ENCODE measurements at places on chromosomes 4 and X.
A peak's percentile ranks its signal among the peaks of the same experiment; 100 is the strongest.

DNA sequence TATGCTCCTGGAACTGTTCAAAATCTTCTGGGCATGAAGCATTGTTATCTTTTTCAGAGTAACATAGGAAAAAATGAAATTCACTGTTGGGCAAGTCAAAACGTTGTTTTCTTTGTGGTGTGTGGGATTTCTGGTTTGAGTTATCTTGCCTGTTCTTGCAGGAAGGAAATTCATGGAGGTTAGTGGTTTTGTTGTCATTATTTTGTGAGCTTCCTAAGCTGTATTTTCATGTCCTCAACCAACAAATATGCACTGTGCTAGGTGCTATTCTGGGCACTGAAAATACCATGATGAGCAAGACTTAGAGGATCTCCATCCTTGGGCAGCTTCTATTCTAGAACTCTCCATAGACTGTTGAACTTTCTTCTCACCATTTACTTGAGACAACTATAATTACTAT is 16.9 kb downstream of the SPINK2 start:
- DNase-seq: no peak

- no peak for DNase-seq
These were observed 73.7 kb upstream of the DUSP21 start for GRCh38 chrX:44770121-44770520.

GRCh38 chr4:73676861-73677323 is 56.7 kb upstream of the RASSF6 start:
- DNase-seq: no peak

- DNase-seq: no peak
These were observed 141.1 kb upstream of the NDST3 start for GRCh38 chr4:117893207-117893606.

GRCh38 chr4:183821076-183821853 is 83.8 kb upstream of the STOX2 start:
- no peak for DNase-seq

DNA sequence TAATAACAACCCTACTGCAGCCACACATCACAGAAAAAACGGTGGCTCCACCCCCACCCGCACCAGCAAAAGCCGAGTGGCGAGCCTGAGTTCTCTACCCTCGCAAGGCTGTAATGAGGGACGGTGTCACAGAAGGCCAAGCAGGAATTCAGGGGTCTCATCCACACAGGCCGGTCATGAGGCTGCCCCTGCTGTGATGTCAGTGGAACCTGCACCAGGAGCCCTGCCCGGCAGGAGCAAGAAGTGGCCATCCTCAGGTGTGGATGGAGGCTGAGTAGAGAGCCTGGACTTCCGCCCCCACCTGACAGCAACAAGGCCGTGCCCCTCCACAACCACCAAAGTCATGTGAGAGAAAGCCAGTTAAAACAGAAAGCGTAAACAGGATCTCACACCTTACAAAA is 20.6 kb downstream of the LYAR start:
- DNase-seq: no peak

- DNase-seq: no peak
These were observed 25.0 kb downstream of the RFC1 start for GRCh38 chr4:39341075-39341725.

DNA sequence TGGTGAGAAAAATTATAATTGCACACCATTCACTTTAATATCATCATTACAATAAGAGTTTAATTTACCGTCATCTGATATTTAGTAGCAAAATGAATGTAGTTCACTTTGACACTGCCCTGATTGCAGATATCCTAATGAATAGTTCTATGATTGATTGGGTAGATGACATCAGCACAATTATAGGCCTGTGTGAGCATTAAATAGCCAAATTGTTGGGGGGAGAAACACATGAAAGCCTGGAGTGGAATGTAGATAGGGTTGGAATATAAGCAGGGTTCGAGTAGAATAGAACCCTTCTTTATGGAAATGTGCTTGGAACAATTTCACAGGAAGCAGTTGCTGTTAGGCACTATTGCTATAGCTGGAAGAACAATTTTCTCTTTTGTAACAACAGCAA is 1526.2 kb downstream of the RPA4 start:
- no peak for DNase-seq

DNA sequence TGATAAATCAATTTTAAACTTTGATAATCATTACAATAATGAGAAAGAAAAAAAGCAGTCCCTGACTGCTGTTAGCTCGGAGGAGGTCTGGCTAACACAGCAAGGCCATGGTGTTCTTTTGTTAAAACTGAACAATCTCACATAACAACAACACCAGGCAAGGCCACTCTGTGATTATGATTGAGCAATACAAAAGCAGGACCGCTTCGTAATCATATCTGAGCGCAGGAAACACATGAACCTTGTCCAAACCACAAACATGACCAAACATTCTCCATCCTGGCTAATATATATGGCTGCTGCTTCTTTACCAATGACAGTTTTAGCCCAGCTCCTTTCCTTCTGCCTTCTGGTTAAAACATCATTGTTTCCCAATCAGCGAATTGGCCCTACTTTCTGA is 76.8 kb upstream of the DDX53 start:
- no peak for DNase-seq

DNA sequence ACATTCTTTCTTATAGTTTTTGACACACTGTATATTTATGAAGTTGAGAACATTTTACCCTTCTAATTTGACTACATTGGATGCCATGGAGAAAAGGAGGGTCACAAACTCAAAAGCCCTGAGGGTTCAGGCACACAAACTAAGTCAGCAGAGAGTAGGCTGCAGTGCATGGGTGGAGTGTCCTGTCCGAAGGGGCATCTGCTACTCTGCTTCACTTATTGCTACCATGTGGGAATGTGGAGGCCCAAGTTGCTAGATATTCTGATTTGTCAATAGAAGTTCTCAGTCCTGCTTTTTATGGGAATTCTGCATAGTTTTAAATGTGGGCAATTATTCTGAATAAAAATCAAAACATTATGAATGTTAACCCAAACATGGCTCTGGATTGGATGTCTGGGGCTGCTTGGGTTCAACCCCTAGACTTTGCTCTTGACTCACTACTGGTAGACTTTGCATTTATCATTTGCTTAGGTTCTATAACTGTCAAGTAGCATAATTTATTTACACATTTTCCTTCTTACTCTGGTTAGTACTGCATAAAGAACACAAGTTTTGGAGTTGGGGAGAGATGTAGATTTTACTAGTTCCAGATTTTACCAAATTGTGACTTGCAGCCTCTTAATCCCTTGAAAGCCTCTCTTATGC is 255.1 kb downstream of the SPRY1 start:
- no peak for DNase-seq

- no peak for DNase-seq
These were observed 69.8 kb upstream of the NEIL3 start for GRCh38 chr4:177239878-177240277.

GRCh38 chrX:23327104-23327503 is 7.5 kb upstream of the PTCHD1 start:
- no peak for DNase-seq

DNA sequence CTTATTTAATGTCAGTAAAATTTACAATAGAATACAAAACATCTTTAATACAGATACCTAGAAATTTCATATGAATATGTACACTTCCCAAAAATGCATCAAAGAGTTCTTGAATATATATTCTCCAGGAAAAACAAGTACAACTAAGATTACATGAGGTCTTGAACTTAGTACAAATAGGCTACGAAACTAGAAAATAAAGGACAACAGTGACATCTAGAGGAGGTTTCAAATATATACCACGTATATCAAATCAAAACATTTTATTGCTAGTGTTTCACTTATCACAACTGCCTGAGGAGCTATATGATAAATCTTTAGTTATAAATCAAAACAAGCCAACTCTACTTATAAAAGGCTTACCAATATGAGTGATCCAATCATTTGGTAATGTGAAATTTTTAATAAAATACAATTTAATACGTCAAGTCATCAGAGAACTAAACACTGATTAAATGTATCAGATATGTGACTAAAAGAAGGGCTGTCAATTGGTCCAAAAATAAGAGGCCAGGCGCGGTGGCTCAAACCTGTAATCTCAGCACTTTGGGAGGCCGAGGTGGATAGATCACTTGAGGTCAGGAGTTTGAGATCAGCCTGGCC is 36.6 kb downstream of the ANAPC10 start:
- DNase-seq: no peak

- DNase-seq: peak; percentile 51
These were observed 442 bp downstream of the NDUFB11 start for GRCh38 chrX:47143894-47144625.

GRCh38 chrX:107646735-107647134 is 18.4 kb downstream of the PRPS1 start:
- DNase-seq: no peak

DNA sequence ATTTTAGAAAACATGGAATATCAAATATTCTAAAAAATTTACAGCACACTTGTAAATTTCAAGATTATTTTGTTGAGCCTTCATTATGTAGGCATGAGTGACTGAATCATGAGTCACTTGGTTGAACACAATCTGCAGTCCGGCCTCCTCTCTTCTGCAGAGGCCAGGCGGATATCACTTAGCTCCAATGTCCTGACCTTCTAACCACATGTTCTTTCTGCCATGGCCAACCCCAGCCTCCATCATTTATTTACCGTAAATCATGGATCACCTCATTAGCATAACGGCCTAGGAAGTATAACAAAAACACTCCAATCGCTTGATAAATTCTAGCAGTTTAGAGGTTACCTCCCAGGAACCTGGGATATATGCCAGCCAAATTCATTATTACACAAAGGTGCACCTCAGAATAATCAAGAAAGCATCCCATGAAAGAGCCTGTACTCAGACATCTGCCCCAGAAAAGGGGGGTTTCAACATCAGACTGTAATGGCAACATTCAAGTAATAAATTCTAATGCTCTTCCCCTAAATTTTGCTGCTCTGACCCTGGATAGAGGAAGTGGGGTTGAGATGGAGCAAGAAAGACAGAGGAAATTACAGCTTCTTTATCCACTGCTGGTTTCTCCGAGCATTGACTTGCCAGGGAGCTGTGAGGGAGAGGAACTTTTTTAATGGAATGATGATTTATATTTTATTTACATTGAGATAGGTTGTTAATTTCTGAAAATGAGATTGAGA is 2153.6 kb upstream of the AGA start:
- no peak for DNase-seq

DNA sequence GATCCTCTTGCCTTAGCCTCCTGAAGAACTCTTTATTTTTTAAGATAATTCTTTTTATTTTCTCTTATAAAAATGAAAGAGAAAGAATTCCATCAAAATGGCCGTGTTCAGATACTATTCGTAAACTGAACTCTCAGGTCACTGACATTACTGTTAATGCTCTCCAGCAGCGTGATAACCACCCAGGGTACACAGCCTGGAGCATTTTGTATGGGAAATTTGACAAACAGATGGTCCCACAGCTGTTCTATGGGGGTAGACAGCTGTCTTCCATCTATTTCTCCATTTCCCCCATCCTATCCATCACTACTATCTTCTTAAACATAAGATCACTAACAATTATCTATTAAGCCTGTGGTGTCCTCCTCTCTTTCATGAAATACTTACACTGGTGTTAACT is 47.8 kb downstream of the SYNPO2 start:
- no peak for DNase-seq

GRCh38 chrX:136206916-136207315 is 44.3 kb downstream of the MAP7D3 start:
- no peak for DNase-seq

GRCh38 chr4:109916027-109916409 is 3.3 kb downstream of the EGF start:
- no peak for DNase-seq

DNA sequence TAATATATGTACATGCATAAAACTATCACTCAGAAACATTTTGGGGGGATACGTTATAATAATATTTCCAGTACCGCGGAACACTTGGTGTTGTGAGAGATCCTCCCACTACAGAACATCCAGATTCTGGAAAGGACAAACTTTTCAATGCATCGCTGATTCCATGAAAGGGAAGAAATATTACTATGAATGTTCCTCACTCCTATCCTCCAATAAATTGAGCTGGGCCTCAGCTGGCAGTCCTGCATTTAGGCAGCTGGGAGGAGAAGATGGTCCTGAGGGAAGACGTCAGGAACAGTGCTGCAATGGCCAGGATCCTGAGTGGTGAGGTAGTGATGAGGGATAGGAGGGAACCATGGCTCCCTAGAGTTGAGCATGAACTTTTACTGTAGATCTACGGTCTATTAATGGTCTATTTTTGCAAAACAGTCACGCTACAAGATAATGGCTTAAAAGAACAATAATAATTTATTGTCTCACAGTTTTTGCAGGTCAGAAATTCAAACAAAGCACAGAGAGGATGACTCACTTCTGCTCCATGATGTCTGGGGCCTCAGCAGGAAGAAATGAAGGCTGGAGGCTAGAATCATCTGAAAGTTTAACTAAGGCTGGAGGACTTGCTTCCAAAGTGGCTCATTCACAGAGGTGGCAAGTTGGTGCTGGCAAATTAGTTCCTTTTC is 538.1 kb downstream of the STIM2 start:
- no peak for DNase-seq

- no peak for DNase-seq
These were observed 103.8 kb upstream of the QRFPR start for GRCh38 chr4:121484633-121485032.

DNA sequence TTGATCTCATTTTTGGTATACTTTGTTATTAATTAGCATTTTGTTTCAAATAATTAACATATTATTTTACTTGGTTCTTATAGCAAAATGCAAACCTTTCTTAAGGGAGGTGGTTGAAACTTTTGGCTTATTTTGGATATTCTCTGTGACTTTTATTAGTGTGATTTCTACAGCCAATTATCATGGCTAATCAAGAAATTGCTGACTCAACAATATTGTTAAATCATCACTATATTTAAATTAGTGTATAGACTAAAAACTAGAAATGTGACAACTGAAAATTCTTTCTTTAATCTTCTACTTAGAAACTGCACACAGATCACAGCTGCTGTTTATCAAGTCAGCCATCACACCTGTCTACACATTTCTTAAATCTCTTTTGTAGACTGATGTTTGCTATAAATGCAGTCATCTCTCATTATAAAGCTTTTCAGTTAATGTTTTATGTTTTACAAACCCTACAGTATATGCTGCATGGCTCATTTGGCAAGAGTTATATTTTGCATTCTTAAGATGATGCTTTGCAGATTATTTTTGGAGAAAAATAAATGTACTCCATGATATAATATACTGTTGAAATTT is 389.8 kb upstream of the PCDH10 start:
- DNase-seq: no peak

DNA sequence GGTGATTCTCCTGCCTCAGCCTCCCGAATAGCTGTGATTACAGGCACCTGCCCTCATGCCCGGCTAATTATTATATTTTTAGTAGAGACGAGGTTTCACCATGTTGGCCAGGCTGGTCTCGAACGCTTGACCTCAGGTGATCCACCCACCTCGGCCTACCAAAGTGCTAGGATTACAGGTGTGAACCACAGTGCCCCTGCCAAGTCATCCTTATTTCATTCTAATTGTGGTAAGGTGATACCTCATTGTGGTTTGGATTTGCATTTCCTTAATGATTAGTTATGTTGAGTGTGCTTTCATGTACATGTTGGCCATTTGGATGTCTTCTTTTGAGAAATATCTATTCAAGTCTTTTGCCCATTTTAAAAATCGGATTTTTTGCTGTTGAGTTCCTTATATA is 93.0 kb downstream of the USP9X start:
- no peak for DNase-seq
